Ureter (tissue), 1 donor: ENCODE measurements at places on chromosomes 3 and 15. TPM values are rescaled to one million over a fixed set of nuclear protein-coding genes. Genes with fewer than 3 reads are reported as not detected.

DNA sequence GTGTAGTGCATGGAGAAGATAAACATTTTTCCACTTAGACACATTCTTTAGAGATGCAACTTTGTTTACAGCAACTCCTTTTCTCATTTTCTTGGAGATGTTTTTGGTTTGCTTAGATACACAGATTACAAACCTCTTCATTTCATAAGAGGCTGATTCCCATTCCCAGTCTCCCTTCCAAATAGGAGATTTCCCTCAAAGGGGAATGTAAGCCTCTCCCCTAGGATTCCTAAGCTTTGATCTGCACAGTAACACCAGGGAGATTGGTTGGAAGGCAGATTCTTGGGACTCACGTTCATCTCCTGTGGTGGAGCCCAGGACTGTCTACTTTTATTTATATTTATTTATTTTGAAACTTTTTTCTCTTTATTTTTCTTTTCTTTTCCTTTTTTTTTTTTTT is 63.2 kb downstream of the MCTP2 start:
- no peak for DNase-seq

DNA sequence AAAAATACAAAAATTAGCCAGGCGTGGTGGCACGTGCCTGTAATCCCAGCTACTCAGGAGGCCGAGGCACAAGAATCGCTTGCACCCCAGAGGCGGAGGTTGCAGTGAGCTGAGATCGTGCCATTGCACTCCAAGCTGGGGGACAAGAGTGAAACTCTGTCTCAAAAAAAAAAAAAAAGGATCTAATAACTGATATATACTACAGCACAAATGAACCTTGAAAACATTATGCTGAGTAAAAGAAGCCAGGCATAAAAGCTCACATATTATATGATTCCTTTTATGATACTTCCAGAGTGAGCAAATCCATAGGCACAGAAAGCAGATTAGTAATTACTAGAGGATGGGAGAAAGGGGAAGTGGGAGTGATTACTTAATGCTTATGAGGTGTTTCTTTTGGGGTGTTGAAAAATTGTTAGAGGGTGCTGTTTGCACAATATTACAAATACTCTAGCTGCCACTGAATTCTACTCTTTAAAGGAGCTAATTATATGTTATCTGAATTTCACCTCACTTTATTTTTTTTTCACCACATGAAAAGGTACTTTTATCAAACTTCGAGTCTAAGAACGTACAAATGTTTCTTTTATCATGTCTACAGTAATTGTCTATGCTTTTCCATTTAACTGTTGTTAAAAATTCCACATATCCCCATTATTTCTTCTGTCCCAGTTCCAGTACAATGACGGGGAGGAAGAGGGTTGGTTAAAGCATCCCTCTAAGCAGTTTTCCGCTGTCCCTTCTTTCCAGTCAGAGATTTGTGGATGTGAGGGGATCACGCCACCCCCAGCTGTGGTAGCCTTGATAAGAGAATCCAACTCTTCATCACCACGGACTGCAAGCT is 77.7 kb upstream of the FAM174B start:
- DNase-seq, result no peak

The C3orf20 gene
- 0.31 TPM for total RNA-seq

The DUOX1 gene
- total RNA-seq, result 85.5 TPM

- DNase-seq, result no peak
These were observed 124.9 kb downstream of the FBN1 start for GRCh38 chr15:48520376-48521155.

- DNase-seq, result no peak
These were observed 125.4 kb upstream of the RAD18 start for GRCh38 chr3:9088441-9089353.

The DCUN1D1 gene
- total RNA-seq, result 41.6 TPM

DNA sequence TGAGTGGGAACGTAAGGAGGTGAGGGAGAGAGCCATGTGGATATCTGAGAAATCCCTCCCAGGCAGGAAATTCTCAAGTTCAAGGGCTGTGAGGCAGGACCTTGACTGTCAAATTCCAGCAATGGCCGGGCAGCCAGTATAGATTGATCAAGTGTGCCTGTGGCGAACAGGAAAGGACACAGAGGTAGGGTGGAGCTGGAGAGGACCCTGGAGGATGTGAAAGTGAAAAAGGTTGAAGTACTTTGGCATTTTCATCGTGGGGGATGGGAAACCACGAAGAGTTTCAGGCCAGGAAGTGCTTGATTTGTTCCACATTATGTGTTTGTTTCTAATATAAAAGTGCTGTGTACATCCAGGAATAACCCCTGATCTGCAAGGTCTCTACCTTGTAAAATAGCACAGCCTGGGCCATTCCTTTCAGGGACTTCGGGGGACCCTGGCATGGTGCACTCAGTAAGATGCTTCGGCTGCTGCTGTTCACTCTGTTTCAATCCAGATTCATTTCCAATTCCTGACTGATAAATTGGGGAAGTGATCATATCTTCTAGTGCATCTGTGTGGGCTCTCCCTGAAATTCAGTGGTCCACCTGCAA is 156.6 kb downstream of the MCTP2 start:
- no peak for DNase-seq

The ANKRD63 gene
- total RNA-seq, result not detected

- no peak for DNase-seq
These were observed 109.5 kb downstream of the PEX5L start for GRCh38 chr3:179927191-179927590.

- no peak for DNase-seq
These were observed 29.8 kb upstream of the EBLN2 start for GRCh38 chr3:73031573-73032103.

DNA sequence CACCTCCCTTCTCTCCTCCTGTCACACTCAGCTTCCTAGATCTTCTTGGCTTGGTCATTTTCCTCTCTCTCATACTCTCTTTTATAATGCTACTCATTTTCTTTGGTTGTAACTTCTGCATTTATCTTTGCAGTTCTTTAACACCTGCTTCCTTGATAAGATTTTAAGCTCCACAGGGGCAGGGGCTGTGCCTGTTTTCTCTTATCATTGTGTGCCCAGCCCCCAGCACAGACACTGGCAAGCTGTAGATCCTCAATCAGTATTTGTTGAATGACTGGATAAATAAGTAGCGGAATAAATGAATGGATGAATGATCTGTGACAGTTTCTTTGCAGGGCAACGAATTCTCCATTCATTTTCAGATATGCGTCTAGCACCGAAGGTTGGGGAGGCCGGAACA is 64.3 kb upstream of the MEX3B start:
- DNase-seq, result no peak

- DNase-seq, result no peak
These were observed 63.3 kb downstream of the ZNF106 start for GRCh38 chr15:42427429-42428223.

GRCh38 chr3:37853691-37854413 is 7.8 kb upstream of the CTDSPL start:
- DNase-seq, result peak; percentile 91

The KY gene
- total RNA-seq, result 2.0 TPM

DNA sequence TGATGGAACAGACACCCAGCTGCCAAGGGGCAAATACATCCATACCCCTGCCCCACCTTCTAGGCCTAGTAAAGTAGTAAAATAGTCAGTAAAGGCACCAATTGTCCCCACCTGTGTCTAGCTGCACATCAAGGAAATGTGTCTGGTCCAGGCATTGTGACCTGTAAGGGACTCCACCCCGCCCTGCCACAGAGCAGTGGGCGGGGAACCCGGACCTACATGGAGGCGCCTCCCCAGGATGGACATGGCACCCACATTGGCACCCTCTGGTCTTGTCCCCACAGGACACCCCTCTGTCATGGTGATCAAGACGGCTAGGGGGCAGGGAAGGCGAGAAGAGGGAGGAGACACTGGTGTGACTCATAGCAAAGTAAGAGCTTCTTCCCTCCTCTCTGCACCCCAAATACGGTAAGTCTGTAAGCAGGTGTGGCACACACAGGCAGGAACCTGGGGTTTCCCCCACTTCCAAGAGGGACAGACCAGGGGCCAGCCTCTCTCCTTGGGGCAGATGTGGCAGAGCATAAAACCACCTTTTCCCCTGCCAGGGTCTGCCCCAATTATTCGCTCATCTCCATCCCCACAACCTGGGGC is 13.5 kb upstream of the LINGO1 start:
- no peak for DNase-seq

The SERPINI2 gene
- total RNA-seq, result 0.55 TPM
